Bronchial smooth muscle cell (primary cell): ENCODE measurements at places on chromosomes 1 and 21. TPM values are rescaled to one million over a fixed set of nuclear protein-coding genes. Genes with fewer than 3 reads are reported as not detected.

INSRR gene
- under 0.01 TPM in 1 of 2 replicates, not detected in the other for total RNA-seq

OR2T33 gene
- total RNA-seq: not detected in 2 replicates

MSH4 gene
- 0.16 and 0.52 TPM in 2 replicates for total RNA-seq

XCL2 gene
- not detected in 2 replicates for total RNA-seq

SPRR4 gene
- total RNA-seq: not detected in 2 replicates
